ENCODE measurements at places on chromosomes 6 and 20.

DNA sequence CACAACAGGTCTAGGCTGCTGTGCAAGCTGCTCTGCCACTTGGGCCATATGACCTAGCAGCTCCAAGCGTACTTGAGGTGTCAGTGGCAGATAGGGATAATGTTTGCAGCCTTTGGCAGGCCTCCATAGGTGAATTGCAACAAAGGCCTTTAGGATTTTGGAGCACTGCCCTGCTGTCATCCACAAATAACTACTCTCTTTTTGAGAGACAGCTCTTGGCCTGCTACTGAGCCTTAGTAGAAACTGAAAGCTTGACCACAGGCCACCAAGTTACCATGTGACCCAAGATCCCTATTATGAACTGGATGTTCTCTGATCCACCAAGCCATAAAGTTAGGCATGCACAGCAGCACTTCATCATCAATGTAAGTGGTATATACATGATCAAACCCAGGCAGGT lies 29.9 kb downstream of the FBXO30 start:
- DNase-seq: no peak

DNA sequence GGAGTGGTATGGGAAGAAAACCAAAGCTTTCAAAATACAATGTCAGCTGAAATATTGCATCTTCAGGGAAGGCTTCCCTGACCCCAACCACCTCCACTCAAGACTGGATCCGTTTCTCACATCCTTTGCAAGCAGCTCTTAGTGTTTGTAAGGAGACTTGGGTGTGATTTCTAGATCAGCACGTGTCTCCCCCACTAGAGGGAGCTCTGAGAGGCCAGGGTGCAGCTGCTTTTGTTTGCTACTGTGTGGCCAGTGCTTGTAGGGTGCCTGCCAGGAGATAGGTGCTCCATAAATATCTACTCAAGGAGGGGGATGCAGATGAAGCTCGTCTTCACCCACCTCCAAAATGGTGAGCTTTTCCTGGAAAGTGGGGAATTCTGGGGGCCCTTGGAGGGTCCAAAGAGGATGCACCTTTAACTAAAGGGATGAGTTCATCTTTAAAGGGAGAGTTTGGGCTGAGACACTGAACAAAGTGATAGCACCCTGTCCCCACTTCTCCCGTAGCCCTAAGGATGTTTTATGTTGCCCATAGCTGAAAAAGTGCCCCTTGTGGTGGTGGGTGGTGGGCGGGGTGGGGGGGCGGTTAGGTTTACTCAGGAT lies 52.6 kb upstream of the MAFB start:
- DNase-seq: peak; percentile 8

DNA sequence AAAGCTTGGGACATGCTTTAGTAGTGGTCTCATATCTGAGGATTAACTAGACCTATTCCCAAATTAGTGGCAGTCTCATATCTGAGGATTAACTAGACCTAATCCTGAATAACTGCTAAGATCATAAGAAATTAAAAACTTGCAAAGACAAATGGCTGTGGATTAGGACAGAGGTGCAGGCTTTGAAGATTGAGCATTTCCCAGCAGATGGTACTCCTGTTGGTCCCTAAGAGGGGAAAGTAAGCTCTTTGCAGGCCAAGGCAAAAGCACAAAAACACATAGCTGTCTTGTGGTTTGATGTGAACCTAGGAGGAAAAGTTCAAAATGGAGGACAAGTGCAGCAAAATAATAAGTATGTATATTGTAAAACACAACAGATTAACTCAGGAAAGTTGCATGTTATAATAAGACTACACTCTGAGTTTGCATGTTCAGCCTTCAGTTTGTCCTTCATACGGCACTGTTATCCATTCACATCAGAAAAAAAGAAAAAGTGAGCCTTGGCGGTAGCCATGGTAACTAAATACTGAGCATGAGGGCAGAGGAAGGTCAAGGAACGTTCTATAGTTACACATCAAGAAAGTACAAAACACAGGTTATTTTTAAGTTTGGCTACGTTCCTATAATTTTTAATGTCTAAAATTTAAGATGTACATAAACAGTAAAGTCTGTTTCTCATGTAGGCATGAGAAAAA lies 62.8 kb downstream of the FILIP1 start:
- DNase-seq: no peak

GRCh38 chr6:46626228-46626909 lies 26.2 kb downstream of the CYP39A1 start:
- no peak for DNase-seq

- DNase-seq: no peak
Measured at GRCh38 chr6:40393641-40394040, 193.5 kb downstream of the LRFN2 start.

- no peak for DNase-seq
Measured at GRCh38 chr20:11849270-11849915, 68.3 kb upstream of the BTBD3 start.

- DNase-seq: no peak
Measured at GRCh38 chr6:56708810-56709597, 66.3 kb upstream of the DST start.

DNA sequence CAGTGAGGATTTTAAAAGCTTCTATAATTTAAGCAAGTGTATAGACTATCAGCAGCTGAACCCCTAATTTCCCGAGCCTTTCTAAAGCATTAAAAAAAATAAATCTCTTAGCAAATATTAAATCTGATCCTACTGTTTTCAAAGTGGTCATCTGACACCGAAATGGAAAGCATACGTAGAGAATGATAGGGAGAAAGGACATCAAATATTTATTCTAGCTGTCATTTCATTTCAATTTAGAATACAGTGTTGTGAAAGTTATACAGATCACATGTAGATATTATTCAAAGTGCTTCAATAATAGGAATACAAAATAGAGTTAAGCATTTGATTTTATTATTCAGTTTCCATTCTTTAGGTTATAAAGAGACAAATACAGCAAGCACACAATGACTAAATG lies 61.9 kb upstream of the PKIB start:
- DNase-seq: no peak

DNA sequence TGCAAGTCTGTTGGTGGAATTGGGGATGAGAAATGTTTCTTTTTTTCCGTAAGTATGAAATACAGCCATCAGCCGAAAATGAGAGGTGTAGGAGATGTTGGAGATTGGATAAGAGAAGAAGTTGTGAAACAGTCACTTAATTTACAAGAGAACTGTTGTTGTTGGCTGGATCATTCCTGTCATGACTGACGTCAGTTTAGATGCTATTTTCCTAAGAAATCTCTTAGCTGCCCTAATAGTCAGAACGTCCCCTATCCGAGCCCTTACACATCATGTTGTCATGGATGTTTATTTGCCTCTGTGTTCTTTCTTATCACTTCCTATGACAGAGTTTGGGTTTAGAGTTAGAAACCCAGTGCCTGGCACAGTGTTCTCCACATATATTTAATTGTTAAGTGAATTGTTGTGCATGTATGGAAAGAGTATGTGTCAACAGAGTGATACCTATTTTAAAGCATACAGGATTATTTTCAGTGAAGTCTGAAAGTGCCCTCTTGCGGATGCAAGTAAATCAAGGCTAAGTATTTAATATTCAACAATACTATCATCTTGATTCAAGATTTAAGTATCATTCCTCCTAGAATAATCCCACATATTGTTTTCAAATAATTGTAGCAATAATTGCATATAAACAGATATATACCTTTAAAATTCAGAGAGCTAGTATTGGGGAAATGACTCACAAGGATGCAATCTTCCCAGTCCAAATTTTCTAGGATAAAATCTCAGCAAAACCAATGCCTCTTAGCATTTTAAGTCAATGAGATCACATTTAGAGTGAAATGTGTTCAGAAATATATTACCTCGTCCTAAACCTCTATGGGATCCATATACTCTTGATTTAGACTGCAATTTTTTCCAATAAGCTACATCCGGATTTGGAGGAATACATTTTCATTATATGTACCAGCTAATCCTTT lies 309.9 kb upstream of the NOX3 start:
- DNase-seq: no peak

GRCh38 chr6:157622427-157622826 lies 200.6 kb upstream of the SNX9 start:
- DNase-seq: no peak

DNA sequence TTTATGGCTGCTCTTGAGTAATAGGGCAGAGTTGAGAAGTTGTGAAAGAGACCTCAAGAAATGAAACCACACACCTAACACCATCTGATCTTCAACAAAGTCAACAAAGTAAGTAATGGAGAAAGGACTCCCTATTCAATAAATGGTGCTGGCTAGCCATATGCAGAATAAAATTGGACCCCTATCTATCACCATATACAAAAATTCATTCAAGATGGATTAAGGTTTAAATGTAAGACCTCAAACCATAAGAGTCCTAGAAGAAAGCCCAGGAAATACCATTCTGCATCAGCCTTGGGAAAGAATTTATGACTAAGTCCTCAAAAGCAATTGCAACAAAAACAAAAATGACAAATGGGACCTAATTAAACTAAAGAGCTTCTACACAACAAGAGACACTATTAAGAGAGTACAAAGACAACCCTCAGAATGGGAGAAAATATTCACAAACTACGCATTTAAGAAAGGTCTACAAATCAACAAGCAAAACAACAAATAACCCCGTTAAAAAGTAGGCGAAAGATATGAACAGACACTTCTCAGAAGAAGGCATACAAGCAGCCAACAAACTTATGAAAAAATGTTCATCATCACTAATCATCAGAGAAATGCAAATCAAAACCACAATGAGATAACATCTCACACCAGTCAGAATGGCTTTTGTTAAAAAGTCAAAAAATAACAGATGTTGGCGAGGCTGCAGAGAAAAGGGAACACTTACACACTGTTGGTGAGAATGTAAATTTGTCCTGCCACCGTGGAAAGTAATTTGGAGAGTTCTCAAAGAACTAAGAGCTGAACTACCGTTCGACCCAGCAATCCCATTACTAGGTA lies 4.0 kb downstream of the MAP3K5 start:
- no peak for DNase-seq

DNA sequence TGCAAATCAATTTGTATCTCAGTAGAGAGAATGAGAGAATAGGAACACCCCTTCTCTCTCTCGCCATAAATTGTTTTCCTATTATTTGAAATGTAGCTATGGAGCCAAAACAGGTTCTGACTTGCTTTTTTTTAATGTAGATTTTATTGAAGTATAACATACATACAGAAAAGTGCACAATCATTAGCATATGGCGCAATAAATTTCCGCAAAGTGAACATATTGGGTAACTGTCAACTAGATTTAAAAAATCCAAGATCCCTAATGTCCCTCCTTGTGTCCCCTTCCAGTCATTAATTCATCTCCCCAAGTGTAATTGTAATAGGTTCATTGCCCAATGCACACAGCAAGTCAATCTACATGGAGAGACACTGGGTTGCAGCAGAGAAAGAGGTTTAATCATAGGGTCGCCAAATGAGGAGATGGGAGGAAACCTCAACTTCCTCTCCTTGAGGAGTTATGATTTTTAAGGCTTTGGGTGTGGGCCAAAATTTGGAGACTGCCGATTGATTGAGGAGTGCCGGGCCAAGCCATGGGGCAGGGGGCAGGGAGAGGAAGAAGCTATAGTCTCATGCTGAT lies 43.3 kb upstream of the TGM3 start:
- no peak for DNase-seq

DNA sequence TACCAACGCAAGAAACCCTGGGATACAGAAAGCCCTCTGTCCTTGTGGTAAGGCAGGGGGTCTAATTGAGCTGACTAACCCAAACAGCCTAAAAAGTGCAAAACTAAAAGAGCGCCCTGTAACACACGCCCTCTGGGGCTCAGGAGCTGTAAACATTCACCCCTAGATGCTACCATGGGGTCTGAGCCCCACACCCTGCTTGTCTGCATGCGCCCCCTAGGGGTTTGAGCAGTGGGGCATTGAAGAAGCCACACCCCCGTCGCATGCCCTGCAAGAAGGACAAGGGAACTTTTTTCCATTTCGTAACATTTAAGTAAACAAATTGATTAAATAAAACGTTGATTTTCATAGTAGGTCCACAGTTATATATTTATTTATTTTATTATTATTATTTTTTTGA lies 616.9 kb upstream of the MAN1A1 start:
- DNase-seq: no peak

DNA sequence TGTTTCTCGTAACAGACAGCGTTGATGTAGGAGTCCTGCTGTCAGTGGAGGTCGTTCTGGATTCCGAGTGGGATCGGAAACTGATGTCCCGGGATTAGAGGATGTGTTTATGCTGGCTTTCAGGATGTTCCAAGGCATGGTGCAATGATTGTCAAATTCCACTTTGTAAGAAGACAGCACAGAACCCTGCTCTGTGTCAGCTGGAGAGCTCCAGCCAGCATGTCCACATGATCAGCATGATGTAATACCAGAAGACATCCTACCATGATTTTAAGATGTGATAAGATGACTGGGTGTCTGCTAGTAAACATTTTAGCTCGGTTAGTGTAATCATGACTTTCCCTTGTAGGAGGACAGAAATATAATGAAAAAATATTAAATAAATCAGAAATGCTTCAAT lies 20.3 kb downstream of the ENPP1 start:
- DNase-seq: no peak

DNA sequence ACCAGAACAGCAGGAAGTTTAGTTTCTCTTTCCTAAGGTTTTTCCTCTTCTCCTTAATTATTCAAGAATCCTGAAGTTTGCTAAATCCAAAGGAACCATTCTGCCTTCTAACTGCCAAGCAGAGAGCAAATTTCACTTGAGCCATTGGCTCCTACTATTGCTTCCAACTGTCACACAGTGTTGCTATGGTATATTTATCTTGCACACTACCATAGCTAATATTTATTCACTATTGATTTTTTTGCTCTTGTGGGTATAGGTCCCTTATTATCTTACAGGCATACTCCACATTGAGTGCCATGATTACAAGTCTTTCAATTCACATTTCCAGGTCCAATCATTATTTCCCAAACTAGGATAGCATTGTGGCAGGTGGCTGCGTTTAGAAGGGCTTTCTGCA lies 266.7 kb upstream of the FLRT3 start:
- DNase-seq: no peak

DNA sequence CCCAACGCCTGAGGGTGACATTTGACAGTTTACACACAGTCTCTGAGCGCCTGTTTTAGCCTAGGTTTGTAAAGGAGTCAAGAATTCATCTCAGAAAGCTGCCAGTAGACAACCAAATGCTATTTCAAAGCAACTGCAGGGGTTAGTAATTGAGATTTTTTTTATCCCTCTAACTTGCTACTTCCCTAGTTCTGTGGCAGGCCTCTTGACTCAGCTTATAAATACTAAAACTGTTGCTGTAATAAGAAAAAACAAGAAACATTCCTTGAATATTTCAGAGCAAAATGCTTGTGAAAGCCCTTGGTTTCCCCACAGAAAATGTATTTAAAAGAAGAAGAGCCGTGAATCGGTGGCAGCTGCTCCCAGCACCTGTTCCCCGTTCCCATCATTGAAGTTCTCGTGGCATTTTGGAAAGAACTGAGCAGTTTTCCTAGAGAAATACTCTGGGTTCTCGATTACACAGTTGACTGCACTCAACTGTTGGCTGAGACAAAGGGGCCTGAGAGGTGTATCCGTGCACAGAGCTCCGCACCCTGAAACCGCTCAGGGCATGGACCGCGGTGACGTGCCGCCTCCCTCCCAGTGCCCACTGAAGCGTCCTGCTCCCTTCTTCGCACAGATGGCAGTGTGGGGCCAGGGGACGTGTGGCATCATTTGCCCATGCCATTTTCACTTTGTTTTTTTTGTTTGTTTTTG lies 20.9 kb downstream of the DLL1 start:
- no peak for DNase-seq

Measured in stimulated activated naive CD4-positive, alpha-beta T cell treated with Interleukin-2 at 50 U/mL for 16 hours (primary cell).